Vagina (tissue), 2 donors: ENCODE measurements at places on chromosomes 7 and 10. TPM values are rescaled to one million over a fixed set of nuclear protein-coding genes. Genes with fewer than 3 reads are reported as not detected.

Gene ATRNL1
- 15.5 TPM for total RNA-seq

DNA sequence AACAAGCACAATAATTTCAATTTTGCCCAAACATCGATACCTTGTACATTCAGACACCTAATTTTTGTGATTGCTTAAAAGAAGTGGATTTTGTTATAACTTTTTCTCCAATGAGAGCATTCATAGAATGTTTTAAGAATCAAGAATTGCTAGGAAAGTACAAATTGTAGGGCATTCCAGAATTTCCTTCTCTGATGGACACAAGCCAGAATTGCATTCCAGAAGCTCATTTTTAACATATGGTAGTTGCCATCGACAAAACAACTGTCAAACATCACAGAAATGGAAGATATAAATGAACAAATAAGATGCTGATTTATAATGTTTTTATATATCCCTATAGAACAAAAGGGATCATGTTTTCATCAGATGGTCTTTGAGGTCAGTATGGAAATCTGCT, 258.4 kb upstream of the NPVF start:
- H3K27ac ChIP-seq = no peak overlapping the region
- no peaks in the 10 kb centered on the region for H3K4me1 ChIP-seq
- no peak for DNase-seq
- no peaks in the 10 kb centered on the region for H3K36me3 ChIP-seq
- no peak overlapping the region for H3K4me3 ChIP-seq

- H3K36me3 ChIP-seq = no peaks in the 10 kb centered on the region
- H3K27me3 ChIP-seq = no peaks in the 10 kb centered on the region
- no peak for DNase-seq
Measured at GRCh38 chr7:5302577-5302976, 19.8 kb downstream of the SLC29A4 start.

DNA sequence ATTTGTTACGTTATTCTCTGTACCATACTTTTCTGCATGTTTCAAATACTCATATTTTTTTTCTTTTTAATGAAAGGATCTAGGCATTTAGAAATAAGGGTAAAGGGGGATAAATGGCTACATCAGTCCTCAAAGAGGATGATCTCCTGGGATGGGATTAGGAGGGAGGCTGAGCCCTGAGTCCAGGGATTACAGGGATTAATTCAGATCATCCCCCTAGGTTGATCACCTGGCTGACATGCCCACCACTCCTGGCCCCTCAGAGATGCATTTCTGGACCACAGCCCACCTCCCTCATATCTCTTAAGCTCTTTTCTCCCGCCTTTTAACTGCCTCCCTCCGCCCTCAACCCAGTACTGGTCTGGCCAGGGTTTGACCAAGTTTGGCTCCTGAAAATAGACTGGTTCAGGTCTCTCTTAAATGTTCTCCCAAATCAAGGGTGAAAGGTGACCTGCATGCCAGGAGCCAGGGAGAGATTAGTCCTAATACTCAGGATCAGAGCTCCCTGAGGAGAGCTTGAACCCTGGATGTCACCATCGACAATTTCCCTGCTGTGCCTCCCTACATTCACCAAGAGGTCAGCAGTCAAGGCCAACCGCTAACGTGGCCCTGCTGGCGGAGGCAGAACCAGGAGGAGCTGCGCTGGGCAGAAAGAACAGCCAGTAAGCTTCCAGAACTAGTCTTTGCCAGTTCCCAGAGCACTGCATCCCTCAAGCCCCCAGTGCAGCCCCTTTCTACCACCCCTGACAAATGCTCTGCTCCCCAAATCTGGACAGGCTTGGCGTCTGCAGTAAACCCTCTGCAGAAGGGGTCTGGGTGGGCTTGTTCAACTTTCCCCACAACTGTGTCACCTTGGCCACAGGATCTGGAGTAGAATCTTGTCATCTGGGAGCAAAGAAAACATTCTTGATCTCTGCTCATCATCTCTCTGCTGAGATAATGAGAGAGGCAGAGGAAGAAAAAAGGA, 3.0 kb upstream of the CCDC136 start:
- peak; percentile 88 for DNase-seq
- H3K27ac ChIP-seq = no peak overlapping the region
- no peak overlapping the region for H3K4me3 ChIP-seq
- H3K36me3 ChIP-seq = no peaks in the 10 kb centered on the region
- no peaks in the 10 kb centered on the region for H3K27me3 ChIP-seq

Gene GIMAP7
- total RNA-seq = 16.0 TPM

GRCh38 chr10:34816501-34817002, 1.5 kb upstream of the PARD3 start:
- no peaks in the 10 kb centered on the region for H3K27me3 ChIP-seq
- no peak for DNase-seq
- peaks cover 34% of the 10 kb centered on the region for H3K4me1 ChIP-seq
- peak overlapping the region; percentile 87 for H3K4me3 ChIP-seq

GRCh38 chr7:156334636-156335035, 305.9 kb upstream of the RNF32 start:
- H3K4me1 ChIP-seq = no peaks in the 10 kb centered on the region
- no peak overlapping the region for H3K27ac ChIP-seq
- H3K27me3 ChIP-seq = no peaks in the 10 kb centered on the region
- H3K4me3 ChIP-seq = no peak overlapping the region
- DNase-seq = no peak

GRCh38 chr7:127807340-127807739, 155.3 kb downstream of the SND1 start:
- H3K36me3 ChIP-seq = peaks cover 7% of the 10 kb centered on the region
- no peaks in the 10 kb centered on the region for H3K27me3 ChIP-seq
- H3K4me3 ChIP-seq = no peak overlapping the region
- no peak overlapping the region for H3K27ac ChIP-seq

Gene INTS1
- 67.3 TPM for total RNA-seq

Gene LIPF
- total RNA-seq = not detected

DNA sequence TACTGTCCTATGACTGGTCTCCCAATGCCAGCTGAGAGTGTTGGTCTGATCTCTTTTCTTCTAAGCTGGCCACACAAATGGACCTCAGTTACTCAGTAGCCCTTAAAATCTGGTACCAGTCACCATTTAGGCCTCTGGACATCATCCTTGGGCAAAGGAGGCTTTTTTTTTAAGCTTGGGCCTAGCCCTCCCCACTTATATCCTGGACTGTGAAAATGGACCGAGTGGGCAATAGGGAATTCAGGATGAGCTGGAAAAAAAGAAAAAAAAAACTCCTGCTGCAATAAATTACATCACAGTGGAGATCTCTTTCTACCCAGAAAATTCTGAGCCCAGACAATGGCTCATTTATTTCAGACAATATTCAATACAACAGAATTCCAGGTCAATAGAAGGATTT, 68.4 kb downstream of the PARP12 start:
- H3K27ac ChIP-seq = no peak overlapping the region
- no peaks in the 10 kb centered on the region for H3K36me3 ChIP-seq

Gene MRLN
- not detected for total RNA-seq

Gene CDH23
- 10.3 TPM for total RNA-seq

GRCh38 chr10:32981760-32982159, 23.7 kb upstream of the ITGB1 start:
- H3K4me3 ChIP-seq = no peak overlapping the region
- H3K4me1 ChIP-seq = peaks cover 20% of the 10 kb centered on the region
- no peaks in the 10 kb centered on the region for H3K27me3 ChIP-seq
- DNase-seq = no peak
- peak overlapping the region; percentile 75 for H3K27ac ChIP-seq
- H3K36me3 ChIP-seq = no peaks in the 10 kb centered on the region

- no peak for DNase-seq
- no peak overlapping the region for H3K4me3 ChIP-seq
- H3K27ac ChIP-seq = no peak overlapping the region
- H3K4me1 ChIP-seq = no peaks in the 10 kb centered on the region
- no peaks in the 10 kb centered on the region for H3K27me3 ChIP-seq
- no peaks in the 10 kb centered on the region for H3K36me3 ChIP-seq
Measured at GRCh38 chr7:102261451-102261850, 25.2 kb upstream of the SH2B2 start.

- H3K4me3 ChIP-seq = no peak overlapping the region
- H3K27ac ChIP-seq = no peak overlapping the region
- H3K27me3 ChIP-seq = no peaks in the 10 kb centered on the region
- DNase-seq = no peak
- H3K36me3 ChIP-seq = no peaks in the 10 kb centered on the region
Measured at GRCh38 chr10:109678857-109679256, 244.5 kb downstream of the XPNPEP1 start.

Gene EMX2
- total RNA-seq = 0.74 TPM

DNA sequence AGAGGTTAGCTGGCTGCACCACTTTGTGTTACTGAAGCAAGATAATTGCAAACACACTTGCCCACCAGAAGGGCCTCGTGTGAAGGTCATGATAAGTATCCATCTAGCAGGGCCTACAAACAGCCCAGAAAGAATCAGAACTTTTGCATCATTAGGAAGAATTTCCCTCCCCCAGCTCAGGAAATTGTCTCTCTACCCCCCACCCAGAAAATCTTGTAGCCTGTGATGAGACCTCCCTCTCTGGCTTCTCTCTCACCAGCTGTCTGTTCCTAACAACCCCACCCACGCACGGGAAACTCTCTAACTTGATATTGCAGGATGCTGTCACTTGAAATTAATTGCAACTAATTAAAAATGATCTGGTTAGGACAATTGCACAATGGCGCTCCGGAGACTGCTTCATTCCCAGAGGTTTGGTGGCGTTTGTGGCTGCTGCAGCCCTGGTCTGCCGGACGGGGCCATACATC, 34.5 kb downstream of the ZNF503 start:
- H3K27ac ChIP-seq = no peak overlapping the region
- no peaks in the 10 kb centered on the region for H3K4me1 ChIP-seq
- no peaks in the 10 kb centered on the region for H3K27me3 ChIP-seq
- H3K4me3 ChIP-seq = no peak overlapping the region

Gene TMEM176B
- total RNA-seq = 60.6 TPM

Gene TRIM56
- 19.4 TPM for total RNA-seq

Gene MOGAT3
- not detected for total RNA-seq

- H3K36me3 ChIP-seq = no peaks in the 10 kb centered on the region
- no peak overlapping the region for H3K4me3 ChIP-seq
- H3K27ac ChIP-seq = peak overlapping the region; percentile 74
- H3K27me3 ChIP-seq = no peaks in the 10 kb centered on the region
- DNase-seq = no peak
- no peaks in the 10 kb centered on the region for H3K4me1 ChIP-seq
Measured at GRCh38 chr7:22842973-22843372, 20.3 kb upstream of the TOMM7 start.

Gene SUN3
- not detected for total RNA-seq

Gene GPR158
- total RNA-seq = 0.49 TPM

GRCh38 chr10:28678687-28679457, 1.6 kb downstream of the BAMBI start:
- no peak overlapping the region for H3K27ac ChIP-seq
- peak; percentile 34 for DNase-seq
- H3K4me3 ChIP-seq = peak overlapping the region; percentile 67
- no peaks in the 10 kb centered on the region for H3K27me3 ChIP-seq
- H3K4me1 ChIP-seq = peaks cover 25% of the 10 kb centered on the region

GRCh38 chr7:28744951-28745350, 213.2 kb downstream of the TRIL start:
- no peak overlapping the region for H3K27ac ChIP-seq
- no peaks in the 10 kb centered on the region for H3K36me3 ChIP-seq
- DNase-seq = no peak
- H3K4me3 ChIP-seq = no peak overlapping the region
- H3K27me3 ChIP-seq = no peaks in the 10 kb centered on the region
- H3K4me1 ChIP-seq = no peaks in the 10 kb centered on the region

Gene CTAGE4
- 6.6 TPM for total RNA-seq

DNA sequence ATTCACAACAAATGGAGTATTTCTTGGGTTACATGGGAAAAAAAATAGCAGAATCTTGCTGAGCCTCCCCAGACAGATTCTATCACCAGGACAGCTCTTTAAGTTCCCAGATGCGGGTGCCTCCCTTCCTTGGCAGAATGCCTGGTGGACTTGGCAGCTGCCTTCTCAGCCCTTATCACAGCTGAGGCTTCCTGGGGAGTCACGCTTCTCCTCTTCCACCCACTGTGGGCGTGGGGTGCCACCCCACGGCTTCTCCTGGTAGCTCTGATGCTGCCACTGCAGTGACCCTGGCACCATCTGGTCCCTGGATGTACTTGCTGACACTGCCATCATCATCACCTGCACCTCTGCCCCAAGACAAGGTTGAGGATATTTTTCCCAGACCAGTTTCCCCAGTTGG, 16.2 kb upstream of the NME8 start:
- DNase-seq = no peak
- H3K27ac ChIP-seq = no peak overlapping the region
- H3K4me1 ChIP-seq = peaks cover 8% of the 10 kb centered on the region

DNA sequence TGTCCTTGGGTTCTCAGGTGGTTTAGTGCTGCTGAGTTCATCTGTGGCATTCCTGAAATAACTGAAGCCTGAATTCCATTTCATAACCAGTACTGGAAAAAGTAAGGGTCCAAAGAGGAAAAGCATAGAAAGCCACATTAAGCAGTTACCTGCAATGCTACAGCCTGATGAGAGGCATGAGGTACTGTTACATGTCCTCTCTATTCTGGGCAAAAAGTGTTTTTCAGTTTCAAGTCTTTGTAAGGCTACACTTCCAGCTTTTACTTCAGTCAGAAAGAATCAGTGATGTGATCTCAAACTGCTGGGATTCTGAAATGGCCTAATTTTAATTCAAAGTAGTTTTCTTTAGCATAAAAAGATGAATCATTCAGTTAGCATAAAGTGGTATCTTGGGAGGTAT, 369.5 kb downstream of the PHF14 start:
- no peaks in the 10 kb centered on the region for H3K27me3 ChIP-seq
- H3K4me1 ChIP-seq = no peaks in the 10 kb centered on the region
- no peak for DNase-seq
- no peaks in the 10 kb centered on the region for H3K36me3 ChIP-seq
- no peak overlapping the region for H3K4me3 ChIP-seq

GRCh38 chr10:17821893-17822292, 12.7 kb downstream of the MRC1 start:
- H3K27me3 ChIP-seq = no peaks in the 10 kb centered on the region
- DNase-seq = no peak
- no peak overlapping the region for H3K27ac ChIP-seq
- no peaks in the 10 kb centered on the region for H3K36me3 ChIP-seq
- no peak overlapping the region for H3K4me3 ChIP-seq

Gene SSC4D
- total RNA-seq = not detected

GRCh38 chr7:49817279-49817678, 43.8 kb downstream of the VWC2 start:
- no peaks in the 10 kb centered on the region for H3K4me1 ChIP-seq
- H3K27me3 ChIP-seq = no peaks in the 10 kb centered on the region
- H3K27ac ChIP-seq = no peak overlapping the region
- no peaks in the 10 kb centered on the region for H3K36me3 ChIP-seq
- DNase-seq = no peak

Gene COL28A1
- 5.4 TPM for total RNA-seq

DNA sequence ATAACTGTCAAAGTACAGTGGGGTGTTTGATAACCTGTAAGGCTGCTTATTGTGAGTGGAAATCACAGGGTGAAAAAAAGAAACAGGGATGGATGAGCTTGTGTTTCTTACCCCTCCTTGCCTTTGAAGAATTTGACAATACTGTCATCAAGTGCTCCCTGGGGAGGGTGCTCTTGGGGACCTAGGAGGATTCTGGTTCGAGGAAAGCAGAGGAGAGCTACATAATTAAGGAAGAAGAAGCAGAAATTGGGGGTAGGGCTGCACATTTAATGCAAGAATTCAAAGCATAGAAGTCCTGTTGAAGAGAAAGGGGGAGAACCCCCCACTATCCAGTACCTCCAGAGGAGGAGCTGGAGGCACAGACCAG, 208.1 kb upstream of the PHYHIPL start:
- H3K36me3 ChIP-seq = no peaks in the 10 kb centered on the region
- H3K27me3 ChIP-seq = no peaks in the 10 kb centered on the region
- H3K4me1 ChIP-seq = no peaks in the 10 kb centered on the region
- no peak for DNase-seq
